EH (cell line): ENCODE measurements at places on chromosomes 12 and 14.

DNA sequence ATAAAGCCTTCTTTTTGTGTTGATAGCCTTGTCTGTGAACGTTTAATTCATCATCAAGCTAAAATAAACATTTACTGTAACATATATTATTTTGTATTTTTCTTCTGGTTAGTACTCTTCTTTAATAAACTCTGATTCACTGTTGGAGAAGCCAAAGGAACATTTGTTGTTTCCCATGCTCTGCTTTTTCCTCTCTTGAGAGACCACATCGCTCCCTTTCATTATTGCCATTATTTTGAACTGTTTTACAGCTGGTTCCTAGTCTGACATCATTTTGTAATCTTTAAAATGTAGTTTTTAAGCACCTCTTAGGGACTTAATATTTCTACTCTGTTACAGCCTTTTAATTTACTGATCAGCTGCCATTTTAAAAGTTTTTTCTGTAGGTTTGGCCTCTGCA is 301.8 kb downstream of the NPAS3 start:
- no peak for DNase-seq

GRCh38 chr12:90280033-90280432 is 571.4 kb upstream of the ATP2B1 start:
- peak; percentile 43 for DNase-seq

DNA sequence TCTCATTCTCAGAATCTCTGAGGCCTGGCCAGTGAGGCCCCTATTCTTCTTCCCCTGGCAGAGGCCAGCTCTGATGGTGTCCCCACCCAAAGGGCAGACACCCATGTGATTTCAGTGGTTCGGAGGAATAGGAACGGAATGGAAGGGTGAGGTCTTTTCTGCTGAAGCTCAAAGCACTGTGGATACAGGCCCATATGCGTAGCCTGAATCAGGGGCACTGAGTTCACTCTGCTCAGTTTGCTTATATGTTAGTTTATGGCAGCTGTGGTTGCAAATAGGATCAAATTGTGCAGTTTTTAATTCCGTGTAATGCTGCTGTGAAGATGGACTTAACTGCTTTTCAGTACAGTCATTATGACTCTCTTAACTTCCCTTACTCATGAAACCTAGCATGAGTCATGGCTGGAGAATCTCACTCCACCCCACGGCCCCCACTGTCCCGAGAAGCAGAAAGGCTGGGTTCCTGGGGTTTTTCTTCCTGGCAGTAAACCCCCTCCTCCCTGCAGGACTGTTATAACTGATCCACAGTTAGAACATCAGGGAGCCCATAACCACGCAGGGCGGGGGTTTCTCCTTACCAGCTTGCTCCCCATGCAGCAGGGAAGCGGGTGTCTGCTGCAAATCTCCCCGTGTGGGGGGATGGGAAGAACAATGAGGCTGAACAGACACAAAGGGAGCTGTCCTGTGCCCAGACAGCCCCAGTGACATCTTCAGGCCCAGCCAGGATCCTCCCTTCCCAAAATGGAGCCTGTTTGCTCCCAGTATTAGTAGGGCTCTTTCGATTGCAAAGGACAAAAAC is 122.7 kb downstream of the SLC38A6 start:
- peak; percentile 99 for DNase-seq

- DNase-seq: no peak
These were observed 34.3 kb downstream of the OVCH1 start for GRCh38 chr12:29463198-29463597.

- no peak for DNase-seq
These were observed 9.7 kb downstream of the TCL1B start for GRCh38 chr14:95695913-95696312.

- DNase-seq: no peak
These were observed 155.6 kb downstream of the DYRK2 start for GRCh38 chr12:67804168-67804567.

- DNase-seq: peak; percentile 25
These were observed 47.2 kb downstream of the CCDC91 start for GRCh38 chr12:28237423-28237822.

- no peak for DNase-seq
These were observed 29.3 kb downstream of the KICS2 start for GRCh38 chr12:64192644-64193444.

- DNase-seq: no peak
These were observed 240.4 kb upstream of the DCN start for GRCh38 chr12:91422811-91423692.

DNA sequence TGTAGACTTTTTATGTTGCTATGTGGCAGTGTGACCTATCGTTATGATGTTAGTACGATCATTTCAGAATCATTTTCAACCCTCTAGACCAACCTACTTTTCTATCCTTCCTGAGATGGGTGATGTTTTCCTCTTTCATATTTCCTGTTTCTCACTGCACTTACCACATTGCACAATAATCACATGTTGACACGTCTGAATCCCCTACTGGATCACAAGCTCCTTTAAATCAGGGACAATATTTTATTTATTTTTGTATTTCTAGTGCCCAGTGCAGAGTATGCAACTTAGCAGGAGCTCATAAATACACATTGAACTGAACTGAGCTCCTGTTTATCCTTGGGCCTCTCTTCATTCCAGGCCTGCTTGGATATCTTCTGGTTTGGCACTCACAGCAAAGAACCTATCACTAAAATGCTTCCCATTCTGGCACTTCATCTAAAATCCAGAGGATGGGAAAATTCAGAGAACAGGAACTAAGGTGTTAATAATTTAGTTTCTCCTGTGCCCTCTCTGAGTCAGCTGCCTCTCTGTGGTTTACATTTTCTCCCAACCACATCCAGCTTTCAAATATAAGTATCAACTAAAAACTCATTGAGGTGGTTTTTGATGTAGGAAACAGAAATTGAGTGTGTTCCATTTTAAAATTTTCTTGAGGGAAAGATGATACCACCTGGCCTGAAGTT is 69.4 kb upstream of the DYRK2 start:
- no peak for DNase-seq

DNA sequence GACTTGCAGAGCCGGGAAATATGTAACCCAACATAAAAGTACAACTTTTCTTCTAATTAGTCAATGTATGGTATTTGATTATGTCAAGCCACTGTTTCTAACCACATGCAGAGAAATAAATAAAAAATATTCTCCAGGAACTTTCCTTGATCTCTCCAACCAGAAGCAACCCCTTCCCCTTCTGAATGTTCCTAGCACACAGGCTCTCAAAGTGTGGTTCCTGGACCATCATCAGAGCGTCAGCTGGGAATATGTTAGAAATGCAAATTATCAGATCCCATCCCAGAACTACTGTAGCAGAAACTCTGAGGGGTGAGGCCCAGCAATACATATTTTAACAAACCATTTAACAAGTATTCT is 21.0 kb upstream of the ITPR2 start:
- no peak for DNase-seq

DNA sequence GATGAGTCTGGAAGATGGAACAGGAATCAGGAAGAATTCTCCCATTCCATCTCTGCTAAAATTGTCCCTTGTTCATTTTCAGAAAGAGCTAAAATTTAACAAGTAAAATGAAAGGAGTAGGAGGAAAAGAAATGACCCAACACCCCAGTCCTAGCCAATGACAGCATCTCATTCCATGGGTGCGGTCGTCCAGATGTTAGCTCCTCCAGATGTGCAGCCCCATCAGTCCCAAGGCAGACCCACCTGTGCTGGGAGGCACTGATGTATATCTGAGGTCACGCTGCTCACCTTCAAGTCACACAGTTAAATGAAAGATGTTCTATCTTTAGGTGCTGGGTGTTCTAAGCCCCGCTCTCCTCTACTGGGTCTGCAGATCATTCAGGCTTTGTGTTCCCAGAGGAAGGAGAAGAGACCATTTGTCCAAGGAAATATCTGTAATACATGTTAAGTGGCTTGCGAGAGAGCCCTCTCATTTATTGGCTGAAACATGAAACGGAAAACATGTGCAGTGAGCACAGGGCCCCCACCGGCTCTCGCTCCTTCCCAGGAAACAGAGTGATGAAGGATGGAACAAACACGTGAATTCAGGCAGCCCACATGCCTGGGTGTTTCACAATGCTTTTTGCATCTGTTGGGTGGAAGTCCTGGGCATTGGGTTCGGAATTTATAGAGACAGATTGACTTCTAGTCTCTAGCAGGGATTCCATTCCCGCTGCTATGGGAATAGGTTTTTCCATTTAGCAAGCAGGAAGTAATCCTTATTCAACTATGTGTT is 294.6 kb downstream of the NUAK1 start:
- DNase-seq: peak; percentile 68
